Inflammatory macrophage treated with lipopolysaccharide for 1 hour (primary cell): ENCODE measurements at places on chromosomes 4 and X.

GRCh38 chr4:13174001-13174400 is 310.1 kb downstream of the RAB28 start:
- DNase-seq = no peak

DNA sequence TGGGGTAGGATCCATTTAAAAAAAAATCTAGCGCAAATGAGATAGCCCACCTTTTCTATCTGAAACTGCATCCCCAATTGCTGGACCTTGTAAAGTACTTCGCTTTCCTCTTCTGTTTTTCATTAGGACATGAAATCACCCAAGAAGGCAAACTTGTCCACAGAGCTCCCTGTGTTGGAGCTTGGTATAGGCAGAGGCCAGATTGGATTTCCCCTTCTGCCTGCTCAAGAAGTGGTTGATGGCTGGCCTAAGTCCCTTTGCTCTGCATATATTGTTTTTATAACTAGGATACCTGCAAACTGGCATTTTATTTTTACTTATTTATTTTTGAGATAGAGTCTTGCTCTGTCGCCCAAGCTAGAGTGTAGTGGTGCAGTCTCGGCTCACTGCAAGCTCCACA is 28.4 kb downstream of the RNF4 start:
- no peak for DNase-seq

DNA sequence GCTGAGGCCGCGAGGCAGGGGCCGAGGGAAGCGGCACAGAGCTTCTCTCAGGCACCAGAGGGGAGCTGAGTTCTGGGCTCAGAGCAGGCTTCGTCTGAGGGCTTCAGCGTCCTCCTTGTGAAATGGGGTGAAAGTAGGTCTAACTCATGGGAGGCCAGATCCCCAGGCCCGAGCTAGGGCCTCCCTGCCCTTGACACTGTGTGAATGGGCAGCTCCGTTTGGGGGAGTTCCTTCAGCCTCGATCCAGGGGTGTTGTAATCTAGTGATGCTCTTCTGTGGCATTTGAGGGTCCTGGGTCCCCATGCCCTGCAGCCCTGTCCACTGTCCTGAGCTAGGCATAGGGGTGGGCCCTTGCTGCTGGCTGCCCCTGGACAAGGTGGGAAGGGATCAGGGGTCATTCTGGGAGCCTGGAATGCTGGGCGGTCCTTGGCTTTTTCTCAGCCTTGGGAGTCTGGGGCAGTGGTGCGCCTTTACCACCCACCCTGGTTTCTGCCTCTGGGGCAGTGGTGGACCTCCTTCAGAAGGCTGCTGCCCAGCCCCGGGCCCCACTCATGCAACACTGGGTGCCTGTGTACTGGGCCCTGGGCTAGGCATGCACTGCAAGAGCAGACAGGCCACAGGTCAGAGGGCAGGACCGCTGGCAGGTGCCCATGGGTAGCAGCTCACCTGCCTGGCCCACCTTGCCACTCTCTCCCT is 4.1 kb downstream of the SH3BP2 start:
- no peak for DNase-seq

GRCh38 chr4:100095729-100096595 is 94.3 kb downstream of the DDIT4L start:
- peak; percentile 30 for DNase-seq

DNA sequence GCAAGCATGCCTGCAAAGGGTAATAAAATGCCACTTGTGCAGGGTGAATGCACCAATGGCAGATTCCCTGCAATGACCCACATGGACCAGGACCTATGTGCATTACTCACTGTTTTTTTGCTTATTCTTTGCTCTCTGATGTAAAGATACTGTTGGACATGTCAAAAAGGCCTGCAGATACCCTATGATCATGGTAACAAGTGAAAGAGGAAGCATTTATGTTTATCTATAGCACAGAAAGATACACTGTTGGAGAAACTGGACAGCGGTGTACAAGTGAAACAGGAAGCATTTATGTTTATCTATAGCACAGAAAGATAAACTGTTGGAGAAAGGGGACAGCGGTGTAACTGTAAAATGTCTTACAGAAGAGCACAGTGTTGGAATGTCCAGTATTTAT is 127.5 kb downstream of the PAPSS1 start:
- no peak for DNase-seq

GRCh38 chr4:36218121-36218520 is 26.2 kb downstream of the ARAP2 start:
- DNase-seq = no peak

- DNase-seq = no peak
These were observed 91.5 kb downstream of the UPRT start for GRCh38 chrX:75365243-75365975.

DNA sequence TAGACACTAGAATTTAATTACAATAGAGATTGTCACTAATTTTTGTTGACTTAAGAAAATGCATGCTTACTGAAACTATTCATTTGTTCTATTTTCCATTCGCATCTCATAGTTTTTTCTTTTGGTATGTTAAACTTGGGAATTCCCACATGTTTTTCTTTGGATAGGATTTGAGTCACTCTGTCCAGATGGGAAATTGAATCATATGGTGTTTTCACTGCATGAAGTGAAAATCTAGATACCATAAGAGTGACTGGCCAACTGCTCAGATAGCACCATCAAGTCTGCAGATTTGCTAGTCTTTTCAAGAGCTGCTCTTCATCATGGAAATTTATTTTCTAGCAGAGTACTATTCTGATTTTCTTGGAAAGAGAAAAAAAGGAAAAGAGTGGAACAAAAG is 172.6 kb downstream of the FAM47B start:
- DNase-seq = no peak

DNA sequence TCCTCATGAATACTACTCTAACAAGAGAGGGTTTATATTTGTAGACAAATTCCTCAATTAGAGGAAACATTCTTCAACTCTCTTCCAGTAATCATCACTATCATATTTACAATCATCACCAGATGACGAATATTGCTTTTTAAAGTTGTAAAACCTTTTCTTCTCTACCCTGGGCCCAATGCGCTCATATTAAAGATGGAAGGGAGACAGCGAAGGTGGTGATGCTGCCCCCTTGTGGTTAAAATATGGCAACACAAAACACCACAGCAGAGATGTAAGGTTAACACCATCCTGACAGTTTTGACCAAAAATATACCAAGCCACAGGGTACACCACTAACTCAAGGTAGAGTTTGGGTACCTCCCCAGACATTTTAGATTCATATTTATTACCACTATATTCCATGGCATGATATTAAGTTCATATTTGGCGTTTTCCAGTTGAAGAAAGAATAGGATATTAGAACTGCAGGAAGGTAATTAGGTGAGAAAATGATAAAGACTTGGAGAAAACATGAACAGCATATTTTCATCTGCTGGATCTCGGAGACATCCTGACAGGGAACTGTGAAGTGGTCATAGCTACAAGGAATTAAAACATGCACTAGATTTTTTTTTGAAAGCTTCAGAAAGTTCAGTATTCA is 72.8 kb downstream of the SLC9A7 start:
- DNase-seq = peak; percentile 62

DNA sequence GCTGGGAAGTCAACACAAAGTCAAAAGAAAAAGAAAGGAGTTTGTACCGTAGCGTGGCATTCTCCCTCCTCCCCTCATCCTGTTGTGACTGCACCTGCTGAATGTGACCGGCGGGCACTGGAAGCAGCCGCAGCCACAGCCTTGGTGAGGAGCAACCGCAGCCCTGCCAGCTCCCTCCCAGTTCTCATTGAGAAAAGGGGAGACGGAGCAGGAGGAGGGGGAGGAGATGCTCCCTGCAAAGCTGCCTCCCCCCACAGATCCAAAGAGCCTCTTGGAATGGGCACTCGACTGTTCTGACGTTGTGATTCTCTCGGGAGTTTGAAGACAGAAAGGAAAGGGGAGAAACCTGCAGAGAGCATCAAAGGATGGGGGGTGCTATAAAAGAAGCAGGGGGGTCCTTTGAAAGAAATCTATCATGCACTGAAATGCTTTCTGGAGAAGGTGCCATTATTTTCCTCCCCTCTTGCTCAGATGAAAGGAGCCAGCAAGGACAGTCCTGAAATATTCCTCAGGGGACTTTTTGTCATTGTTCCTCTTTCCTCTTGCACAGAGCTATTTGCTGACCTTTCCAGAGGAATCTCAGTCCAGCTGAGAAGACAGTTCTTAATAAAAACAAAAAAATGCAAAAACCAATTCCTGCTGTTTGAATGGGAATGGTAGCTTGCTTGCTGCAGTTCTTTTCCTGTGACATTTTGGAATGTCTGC is 429.7 kb downstream of the MAPK10 start:
- DNase-seq = peak; percentile 26

DNA sequence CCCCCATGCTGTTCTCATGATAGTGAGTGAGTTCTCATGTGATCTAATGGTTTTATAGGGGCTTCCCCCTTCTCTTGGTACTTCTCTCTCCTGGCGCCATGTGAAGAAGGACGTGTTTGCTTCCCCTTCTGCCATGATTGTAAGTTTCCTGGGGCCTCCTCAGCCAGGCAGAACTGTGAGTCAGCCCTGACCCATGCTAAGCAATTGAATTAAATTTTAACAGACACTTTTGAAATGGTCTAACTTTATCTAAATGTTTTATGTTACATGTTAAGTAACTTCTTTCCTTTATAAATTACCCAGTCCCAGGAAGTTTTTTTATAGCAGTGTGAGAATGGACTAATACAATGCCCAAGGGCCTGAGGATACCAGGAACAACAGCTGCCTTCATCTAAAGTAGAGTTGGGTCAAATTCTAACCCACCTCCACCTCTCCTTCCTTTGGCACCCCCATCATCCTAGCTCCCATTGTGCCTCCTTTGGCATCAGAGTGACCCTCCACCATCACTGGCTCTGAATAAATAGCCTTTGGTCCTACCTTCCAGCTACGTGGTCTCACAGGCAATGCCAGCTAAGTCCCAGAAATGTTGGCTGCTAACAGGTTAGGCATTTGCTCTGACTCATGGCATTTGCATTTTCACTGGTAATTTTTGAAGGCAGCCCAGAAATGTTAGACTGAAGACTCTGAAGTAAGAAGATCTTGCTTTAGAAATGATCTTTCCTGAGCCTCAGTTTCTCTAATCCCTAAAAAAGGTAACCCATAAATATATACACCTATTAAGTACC is 182.1 kb downstream of the MOSPD2 start:
- DNase-seq = no peak

DNA sequence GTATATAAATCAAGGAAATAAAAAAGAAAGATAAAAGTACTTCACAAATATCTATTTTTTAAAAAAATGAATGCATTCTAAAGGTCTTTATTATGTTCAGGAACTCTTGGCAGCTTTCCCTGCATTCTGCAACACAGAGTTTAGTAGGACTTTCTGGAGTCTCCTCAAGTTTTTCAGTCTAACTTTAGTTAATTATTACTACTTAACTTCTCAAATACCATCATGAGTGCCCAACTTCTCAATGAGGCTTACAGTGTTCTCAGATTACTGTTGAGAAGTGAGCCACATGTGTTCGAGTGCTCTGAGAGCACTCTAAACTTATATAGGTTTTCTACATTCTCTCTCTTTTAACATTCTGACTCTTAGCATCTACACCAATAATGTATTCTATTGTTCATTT is 1852.9 kb upstream of the PCDH10 start:
- DNase-seq = no peak

DNA sequence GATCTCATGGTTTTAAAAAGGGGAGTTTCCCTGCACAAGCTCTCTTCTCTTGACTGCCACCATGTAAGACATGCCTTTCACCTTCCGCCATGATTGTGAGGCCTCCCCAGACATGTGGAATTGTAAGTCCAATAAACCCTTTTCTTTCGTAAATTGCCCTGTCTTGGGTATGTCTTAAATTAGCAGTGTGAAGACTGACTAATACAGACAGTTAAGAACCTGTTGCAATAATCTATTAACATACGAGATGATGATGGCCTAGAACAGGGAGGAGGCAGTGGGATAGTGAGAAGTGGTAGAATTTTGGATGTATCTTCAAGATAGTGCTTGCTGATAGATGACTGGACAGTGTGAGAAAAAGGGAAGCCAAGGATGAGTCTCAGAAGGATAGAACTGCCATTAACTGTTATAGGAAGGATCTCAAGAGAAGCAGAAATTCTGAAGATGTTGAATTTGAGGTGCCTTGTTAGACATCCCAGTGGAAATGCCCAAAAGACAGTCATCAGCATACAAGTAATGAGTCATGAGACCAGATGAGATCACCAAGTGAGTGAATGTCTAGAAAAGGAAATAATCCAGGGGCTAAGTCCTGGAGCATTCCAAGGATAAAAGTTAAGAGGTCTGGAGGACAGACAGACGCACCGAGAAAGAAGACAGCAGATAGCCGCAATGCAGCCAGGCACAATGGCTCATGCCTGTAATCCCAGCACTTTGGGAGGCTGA is 38.8 kb upstream of the UGDH start:
- DNase-seq = peak; percentile 45

GRCh38 chrX:6718766-6719165 is 183.8 kb upstream of the VCX3A start:
- DNase-seq = no peak

DNA sequence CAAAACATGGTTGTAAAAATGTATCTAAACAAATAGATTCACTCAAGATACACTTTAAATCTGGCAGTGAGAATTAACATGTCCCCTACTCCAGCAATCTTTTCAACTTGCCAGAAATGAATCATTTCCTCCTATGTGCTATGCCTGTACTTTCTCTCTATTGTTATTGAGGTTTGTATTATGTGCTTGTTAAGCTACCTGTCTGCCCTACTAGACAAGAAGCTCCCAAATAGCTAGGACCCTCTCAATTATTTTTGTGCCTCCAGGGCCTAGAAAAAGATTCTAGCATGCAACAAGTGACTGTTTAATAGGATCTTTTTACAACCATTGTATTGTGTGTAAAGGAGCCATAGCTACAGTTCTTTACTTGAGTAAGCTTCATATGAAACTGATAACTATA is 3.5 kb upstream of the SAP30 start:
- DNase-seq = no peak

DNA sequence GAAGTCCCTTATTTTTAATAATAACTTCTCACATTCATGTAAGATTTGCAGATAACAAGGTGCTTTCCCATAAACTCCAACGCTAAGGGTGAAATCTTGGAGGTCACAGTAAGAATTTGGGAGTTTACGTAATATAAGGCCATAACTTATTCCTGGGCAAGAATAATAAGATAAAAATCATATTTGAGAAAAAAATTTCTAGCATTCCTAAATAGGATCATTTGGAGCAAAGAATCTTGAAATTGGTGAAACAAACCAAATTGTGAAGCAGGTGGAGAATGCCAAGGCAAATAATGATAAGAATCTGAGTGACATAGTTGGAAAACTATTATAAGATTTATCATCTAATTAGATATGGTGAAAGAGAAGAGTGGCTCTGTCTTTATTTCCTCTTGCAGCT is 50.4 kb upstream of the FGF16 start:
- no peak for DNase-seq

GRCh38 chr4:1604706-1605205 is 79.4 kb downstream of the FAM53A start:
- no peak for DNase-seq

- DNase-seq = no peak
These were observed 57.4 kb downstream of the PTTG2 start for GRCh38 chr4:38017609-38018008.

DNA sequence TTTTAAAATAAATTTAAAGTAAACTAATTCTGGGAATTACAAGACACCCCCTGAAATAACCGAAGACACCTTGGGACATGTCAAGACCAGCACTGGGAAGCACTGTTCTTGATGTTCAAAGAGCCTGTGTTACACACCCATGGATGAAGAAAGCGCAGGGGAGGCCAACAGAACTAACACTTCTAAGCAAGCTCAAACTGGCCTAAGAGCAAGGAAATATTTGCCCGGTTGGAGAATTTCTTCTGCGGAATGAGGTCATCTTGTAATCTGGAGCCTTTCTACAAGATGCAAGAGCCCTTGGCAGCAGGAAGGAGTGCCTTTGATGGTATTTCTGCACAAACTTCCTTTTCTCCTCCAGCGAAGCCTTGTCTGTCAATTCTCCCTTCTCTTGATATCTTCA is 9.3 kb upstream of the EFHC2 start:
- no peak for DNase-seq

GRCh38 chr4:75745161-75745560 is 20.8 kb downstream of the USO1 start:
- peak; percentile 93 for DNase-seq
